ENCODE measurements at places on chromosomes 16 and 17.

DNA sequence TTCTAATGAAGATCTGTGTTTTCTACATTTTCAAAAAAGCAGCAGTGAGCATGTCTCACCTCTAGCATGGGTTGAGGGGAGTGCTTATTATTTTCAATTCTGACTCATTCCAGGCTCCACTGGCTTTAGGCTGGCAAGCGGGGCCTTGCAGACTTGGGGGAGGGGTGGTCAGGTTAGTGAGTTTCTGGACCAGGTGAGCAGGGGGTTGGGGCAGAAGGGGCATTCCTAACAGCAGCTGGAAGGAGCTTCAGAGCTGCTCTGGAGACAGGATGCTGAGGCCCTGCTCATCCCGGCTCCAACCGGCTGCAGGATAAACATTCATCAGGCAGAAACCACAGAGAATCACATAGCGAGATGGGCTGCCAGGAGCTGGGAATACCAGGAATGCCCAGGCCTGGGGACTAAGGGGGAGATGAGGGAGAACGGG, 10.5 kb upstream of the KRT19 start:
- no peak for DNase-seq

GRCh38 chr16:85288869-85289660, 176.8 kb upstream of the CIBAR2 start:
- DNase-seq: no peak

GRCh38 chr16:10495031-10495345, 85.4 kb downstream of the EMP2 start:
- DNase-seq: no peak

GRCh38 chr16:19857593-19858339, 26.9 kb downstream of the GPRC5B start:
- DNase-seq: no peak

DNA sequence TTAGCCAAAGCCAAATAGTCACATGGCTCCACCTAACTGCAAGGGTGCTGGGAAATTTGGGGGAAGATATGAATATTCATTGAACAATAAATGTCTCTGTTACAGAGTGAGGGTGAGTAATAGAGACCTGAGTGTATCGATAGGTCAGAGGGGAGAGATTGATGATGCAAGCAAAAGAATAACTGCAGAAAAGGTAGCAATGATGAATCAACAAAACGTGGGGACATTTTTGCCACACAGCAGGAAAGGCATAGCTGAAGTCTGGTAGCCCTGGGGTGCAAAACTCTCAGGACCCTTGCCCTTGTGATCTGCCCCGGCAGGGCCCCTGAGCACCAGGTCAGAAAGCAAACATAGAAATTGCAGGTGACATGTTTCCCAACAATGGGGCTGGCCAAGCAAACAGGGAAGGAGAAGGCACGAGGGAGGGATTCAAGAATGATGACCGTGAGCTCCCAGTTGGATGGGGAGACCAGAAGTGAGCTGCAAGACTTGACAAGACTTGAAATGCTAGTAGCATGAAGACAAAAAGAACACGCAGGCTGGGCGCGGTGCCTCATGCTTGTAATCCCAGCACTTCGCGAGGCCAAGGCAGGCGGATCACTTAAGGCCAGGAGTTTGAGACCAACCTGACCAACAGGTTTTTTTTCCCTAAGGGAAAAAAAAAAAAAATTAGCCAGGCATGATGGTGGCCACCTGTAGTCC, 12.7 kb upstream of the HERPUD1 start:
- no peak for DNase-seq

- DNase-seq: no peak
These were observed 14.2 kb upstream of the KREMEN2 start for GRCh38 chr16:2949705-2950352.

DNA sequence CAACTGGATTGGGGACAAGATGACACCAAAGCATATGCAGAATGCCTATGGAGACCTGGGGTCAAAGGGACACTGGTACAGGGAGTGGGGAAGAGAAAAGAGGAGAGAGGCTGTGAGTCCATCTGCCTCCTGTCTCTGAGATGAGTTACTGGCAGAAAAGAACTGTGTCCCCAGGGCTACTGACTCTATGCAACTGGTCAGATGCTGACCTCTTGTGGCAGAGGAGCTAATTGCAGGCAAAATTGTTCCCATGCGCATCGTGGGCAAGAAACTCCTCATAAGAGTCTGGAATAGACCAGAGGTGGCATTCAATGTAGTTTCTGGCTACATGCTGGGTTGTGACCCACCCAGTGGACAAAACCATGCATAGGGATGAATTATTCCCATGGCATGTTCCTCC, 26.1 kb upstream of the MLKL start:
- peak; percentile 64 for DNase-seq

DNA sequence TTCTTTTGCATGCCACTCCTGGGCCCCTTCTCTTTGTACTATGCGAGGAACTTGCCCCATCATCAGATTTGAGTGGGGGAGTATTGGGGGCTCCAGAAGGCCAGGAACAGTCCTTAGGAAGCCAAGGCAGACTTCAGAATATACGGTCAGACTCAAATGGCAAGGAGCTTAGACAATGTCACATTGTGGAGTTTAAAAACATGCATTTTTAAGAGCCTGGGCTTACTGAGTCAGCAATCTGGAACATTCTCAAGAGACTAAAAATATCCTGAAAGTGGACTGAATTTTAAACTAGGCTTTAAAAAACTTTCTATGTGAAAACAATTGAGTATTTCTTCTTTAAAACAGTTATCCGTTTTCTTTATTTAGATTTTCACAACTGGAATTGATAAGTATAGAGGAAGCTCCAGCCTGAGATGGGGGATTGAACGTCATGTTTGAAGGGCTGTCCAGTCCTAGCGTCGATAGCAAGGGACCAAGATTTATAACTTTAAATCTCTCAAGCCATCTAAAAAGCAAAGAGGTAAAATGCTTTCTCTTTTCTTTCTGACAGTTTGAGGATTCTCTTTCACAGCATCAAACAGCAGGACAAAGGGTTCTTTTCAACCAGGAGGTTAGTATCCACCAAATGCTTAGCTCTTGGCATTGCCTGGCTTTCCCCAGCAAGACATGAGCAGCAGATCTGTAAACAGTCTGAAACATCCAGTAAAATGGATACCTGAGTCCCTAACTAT, 45.8 kb upstream of the CDRT4 start:
- no peak for DNase-seq

DNA sequence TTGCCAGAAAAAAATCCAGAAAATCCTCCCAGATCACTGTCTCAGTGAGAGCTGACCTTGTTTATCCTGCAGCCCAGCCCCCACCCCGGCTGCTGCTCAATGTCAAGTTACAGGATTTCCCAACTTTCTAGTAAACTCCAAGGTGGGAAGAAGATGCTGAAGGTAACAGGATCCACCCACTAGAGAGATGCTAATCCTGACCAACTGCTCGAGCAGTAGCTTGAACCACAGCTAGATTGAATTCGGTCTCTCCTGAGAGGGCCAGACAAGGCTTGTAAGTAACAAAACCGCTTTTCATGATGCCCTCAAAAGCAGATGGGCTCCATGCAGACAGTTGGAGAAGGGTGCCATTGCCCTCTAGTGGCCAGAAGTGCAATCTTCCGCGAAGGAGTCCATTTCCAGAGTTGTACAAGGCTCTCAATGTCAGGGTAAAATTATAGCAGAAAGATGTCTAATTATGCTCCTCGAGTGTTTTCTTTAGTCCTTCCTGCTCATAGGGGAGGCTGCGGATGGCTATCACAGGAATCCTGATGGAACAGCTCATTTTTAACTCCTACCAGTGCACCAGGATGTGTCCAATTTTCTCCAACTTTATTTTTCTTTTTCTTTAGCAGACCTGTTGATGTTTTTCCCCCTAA, 3.9 kb downstream of the CDH11 start:
- DNase-seq: peak; percentile 70

- no peak for DNase-seq
These were observed 44.7 kb upstream of the KPNB1 start for GRCh38 chr17:47605011-47605410.

- no peak for DNase-seq
These were observed 194.5 kb upstream of the CDH13 start for GRCh38 chr16:82432261-82432660.

GRCh38 chr16:80656711-80657150, 115.9 kb downstream of the DYNLRB2 start:
- no peak for DNase-seq

All from hematopoietic multipotent progenitor cell treated with erythropoietin and hydrocortisone succinate and interleukin-3 and kit ligand, for 6 days (in vitro differentiated cells).